ENCODE measurements at places on chromosomes 16 and 17. TPM values are rescaled to one million over a fixed set of nuclear protein-coding genes. Genes with fewer than 3 reads are reported as not detected.

- DNase-seq = no peak
Observed at GRCh38 chr17:40791111-40791510, 8.6 kb downstream of the KRT28 start.

- DNase-seq = no peak
Observed at GRCh38 chr16:16817196-16817595, 438.3 kb downstream of the NPIPA7 start.

GRCh38 chr16:72901000-72901627 lies 146.8 kb downstream of the ZFHX3 start:
- DNase-seq = no peak

DNA sequence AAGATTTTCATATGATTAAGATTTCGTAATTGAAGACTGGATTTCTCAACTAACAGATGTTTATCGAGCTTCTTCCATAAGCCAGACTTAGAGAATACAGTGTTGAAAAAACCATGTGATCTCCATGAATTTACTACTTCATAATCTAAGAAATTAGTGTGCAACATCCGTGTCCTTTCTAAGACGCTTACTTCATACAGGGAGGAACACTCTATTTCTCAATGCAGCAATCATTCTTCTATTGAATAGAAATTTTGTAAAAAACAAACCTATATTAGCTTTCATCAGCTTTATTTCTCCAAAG lies 946.3 kb downstream of the KCNJ2 start:
- DNase-seq = no peak

ATP2A1 gene
- total RNA-seq = 0.67 TPM

PIGS gene
- total RNA-seq = 44.0 TPM

CRHR1 gene
- total RNA-seq = not detected

- no peak for DNase-seq
Observed at GRCh38 chr17:29561554-29562517, 5.0 kb downstream of the ABHD15 start.

- peak; percentile 77 for DNase-seq
Observed at GRCh38 chr17:62703261-62703775, 75.8 kb downstream of the MRC2 start.

DNA sequence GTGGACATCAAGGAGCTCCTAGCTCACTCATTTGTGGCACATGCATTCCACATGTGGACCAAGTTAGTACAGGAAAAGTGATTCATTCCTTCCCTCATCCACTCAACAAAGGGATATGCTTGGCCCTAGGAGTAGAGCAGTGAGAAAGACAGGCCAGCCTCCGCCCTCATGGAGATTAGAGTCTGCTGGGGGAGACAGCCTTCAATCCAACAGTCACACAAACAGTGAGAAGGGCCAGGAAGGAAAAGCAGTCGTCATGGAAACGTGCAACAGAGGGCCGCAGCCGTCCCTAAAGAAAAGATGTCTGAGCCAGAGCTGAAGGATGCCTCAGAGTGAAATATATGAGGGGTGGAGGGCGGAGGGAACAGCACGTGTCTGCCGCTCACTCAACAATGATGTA lies 109.9 kb downstream of the VPS53 start:
- no peak for DNase-seq
